ENCODE measurements at places on chromosomes 12 and 14. TPM values are rescaled to one million over a fixed set of nuclear protein-coding genes. Genes with fewer than 3 reads are reported as not detected.
A peak's percentile ranks its signal among the peaks of the same experiment; 100 is the strongest.

The CLEC1B gene
- not detected for polyA plus RNA-seq

DNA sequence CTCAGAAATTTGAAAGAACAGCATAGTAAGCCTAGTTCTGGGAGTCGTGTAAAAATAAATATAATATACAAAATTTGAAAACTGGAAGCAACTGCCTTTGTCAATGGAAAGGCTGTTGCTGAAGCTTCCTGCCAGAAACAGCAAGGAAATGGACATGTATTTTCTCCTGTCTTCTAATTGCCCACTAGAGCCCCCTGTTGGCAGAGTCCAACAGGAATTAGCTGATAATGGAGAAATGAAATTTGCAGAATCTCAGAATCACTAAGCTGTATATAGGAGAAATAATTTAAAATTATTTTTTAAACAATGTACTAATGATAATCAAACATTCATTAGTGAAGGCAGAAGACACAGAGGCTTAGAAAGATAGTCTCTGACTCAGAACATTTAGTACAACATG, 414.8 kb downstream of the SLC6A15 start:
- no peak overlapping the region for H3K4me3 ChIP-seq
- H3K4me1 ChIP-seq, result no peaks in the 10 kb centered on the region
- no peaks in the 10 kb centered on the region for H3K36me3 ChIP-seq

DNA sequence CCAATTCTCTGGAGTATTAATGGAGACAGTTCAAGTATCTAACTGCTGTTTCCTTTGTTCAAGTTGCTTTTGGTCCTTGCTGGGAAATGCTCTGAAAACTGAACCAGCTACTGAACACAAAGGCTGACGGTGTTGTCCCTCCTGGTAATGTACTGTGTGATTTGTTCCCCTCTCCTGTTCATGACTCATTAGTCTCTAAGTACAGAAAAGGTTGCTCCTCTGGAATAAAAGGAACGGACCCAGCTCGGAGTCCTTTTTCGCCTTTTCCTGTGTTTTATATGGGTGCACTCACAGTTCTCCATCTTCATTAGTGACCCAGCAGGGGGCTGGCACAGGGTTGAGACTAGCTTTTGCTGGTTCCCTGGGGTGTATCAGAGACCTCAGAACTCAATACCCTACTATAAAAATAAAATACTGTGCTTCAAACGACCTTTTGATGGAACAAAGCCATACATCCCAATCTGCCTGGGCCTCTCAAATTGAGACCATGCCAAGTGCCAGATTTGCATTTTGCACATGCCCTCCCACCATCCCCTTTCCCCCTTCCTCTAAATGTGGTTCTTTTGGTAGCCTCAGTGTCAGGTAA, 269.7 kb downstream of the RAD51B start:
- no peaks in the 10 kb centered on the region for H3K27me3 ChIP-seq
- H3K4me1 ChIP-seq, result peaks cover 2% of the 10 kb centered on the region
- peak; percentile 65 for DNase-seq
- no peak overlapping the region for H3K27ac ChIP-seq

DNA sequence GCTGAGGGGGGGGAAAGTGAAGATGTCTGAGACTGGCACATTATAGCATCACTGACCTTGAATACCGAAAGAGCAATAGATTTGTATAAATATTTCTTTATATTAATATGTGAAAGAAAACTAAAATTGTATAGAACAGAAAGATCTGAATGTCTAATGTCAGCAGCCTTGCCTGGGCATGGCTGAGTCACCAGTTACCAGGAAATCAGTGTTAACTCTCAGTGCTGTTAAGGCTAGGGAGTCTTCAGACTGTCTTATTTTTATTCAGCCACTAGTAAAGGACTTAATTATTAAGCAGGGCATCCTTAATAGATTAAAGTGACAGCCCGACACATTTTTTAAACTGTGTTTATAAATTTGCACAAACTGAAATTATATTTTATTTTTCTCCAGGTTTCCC, 122.9 kb upstream of the AEBP2 start:
- no peak for DNase-seq
- H3K27me3 ChIP-seq, result no peaks in the 10 kb centered on the region
- no peak overlapping the region for H3K27ac ChIP-seq
- H3K4me1 ChIP-seq, result no peaks in the 10 kb centered on the region

The CYP27B1 gene
- 0.33 TPM for polyA plus RNA-seq

GRCh38 chr14:20613094-20614037, 22.2 kb upstream of the RNASE12 start:
- peak; percentile 89 for DNase-seq
- H3K27me3 ChIP-seq, result no peaks in the 10 kb centered on the region
- H3K36me3 ChIP-seq, result no peaks in the 10 kb centered on the region
- peak overlapping the region; percentile 78 for H3K27ac ChIP-seq
- H3K4me3 ChIP-seq, result peak overlapping the region; percentile 84

- H3K27ac ChIP-seq, result no peak overlapping the region
- H3K36me3 ChIP-seq, result no peaks in the 10 kb centered on the region
- no peak for DNase-seq
- no peaks in the 10 kb centered on the region for H3K27me3 ChIP-seq
These were observed 150.4 kb downstream of the CALM1 start for GRCh38 chr14:90547250-90547649.

DNA sequence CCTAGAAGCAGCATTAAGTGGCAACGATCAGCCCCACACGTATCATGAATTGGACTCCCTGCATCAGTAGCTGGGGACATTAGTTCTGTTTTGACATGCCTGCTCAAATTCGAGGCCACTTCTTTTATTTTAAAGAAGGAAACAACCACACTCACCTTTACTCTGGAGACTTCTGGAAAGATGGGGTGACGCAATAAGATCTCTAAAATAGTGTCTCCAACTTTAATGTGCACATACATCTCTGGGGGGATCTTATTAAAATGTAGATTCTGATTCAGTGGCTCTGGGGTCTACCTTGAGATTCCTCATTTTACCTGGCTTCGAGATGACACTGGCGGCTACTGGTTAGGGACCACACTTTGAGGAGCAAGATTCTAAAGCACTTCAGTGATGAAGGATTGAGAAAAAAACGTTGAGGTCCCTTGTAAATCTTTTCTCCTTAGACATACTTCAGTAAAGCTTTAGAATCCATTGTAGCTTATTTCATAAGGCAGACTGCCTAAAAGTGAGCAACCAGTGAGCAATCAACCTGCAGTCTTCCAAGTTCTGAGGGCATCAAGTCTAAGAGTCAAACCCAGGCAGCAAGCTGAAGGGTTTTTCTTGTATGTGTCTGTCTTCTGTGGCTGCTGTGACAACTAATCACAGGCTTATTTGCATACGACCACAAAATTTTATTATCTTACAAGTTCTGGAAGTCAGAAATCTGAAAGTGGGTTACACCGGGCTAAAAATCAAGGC, 718.6 kb upstream of the TBX3 start:
- no peaks in the 10 kb centered on the region for H3K4me1 ChIP-seq
- no peaks in the 10 kb centered on the region for H3K36me3 ChIP-seq
- H3K4me3 ChIP-seq, result no peak overlapping the region
- H3K27ac ChIP-seq, result no peak overlapping the region

DNA sequence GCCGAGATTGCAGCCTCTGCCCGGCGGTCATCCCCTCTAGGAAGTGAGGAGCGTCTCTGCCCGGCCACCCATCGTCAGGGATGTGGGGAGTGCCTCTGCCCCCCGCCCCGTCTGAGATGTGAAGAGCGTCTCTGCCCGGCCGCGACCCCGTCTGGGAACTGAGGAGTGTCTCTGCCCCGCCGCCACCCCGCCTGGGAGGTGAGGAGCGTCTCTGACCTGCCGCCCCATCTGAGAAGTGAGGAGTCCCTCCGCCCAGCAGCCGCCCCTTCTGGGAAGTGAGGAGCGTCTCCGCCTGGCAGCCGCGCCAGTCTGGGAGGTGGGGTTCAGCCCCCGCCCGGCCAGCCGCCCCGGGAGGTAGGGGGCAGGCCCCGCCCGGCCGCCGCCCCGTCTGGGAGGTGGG, 544.0 kb downstream of the CCER1 start:
- no peaks in the 10 kb centered on the region for H3K27me3 ChIP-seq
- no peak overlapping the region for H3K4me3 ChIP-seq
- H3K27ac ChIP-seq, result no peak overlapping the region
- DNase-seq, result no peak
- no peaks in the 10 kb centered on the region for H3K36me3 ChIP-seq

- peaks cover 30% of the 10 kb centered on the region for H3K4me1 ChIP-seq
- H3K27me3 ChIP-seq, result no peaks in the 10 kb centered on the region
- H3K4me3 ChIP-seq, result no peak overlapping the region
These were observed 16.0 kb upstream of the RIC8B start for GRCh38 chr12:106758349-106759110.

- no peak for DNase-seq
- H3K4me1 ChIP-seq, result no peaks in the 10 kb centered on the region
- no peak overlapping the region for H3K4me3 ChIP-seq
- H3K27ac ChIP-seq, result no peak overlapping the region
- no peaks in the 10 kb centered on the region for H3K27me3 ChIP-seq
These were observed 285.5 kb upstream of the SFSWAP start for GRCh38 chr12:131425112-131426075.

GRCh38 chr12:91320999-91321398, 138.4 kb upstream of the DCN start:
- no peaks in the 10 kb centered on the region for H3K27me3 ChIP-seq
- H3K27ac ChIP-seq, result no peak overlapping the region
- no peaks in the 10 kb centered on the region for H3K36me3 ChIP-seq
- no peak for DNase-seq

GRCh38 chr12:13386323-13387039, 190.0 kb downstream of the EMP1 start:
- H3K27me3 ChIP-seq, result peaks cover 27% of the 10 kb centered on the region
- no peaks in the 10 kb centered on the region for H3K4me1 ChIP-seq
- H3K36me3 ChIP-seq, result no peaks in the 10 kb centered on the region
- no peak overlapping the region for H3K27ac ChIP-seq
- no peak for DNase-seq
- no peak overlapping the region for H3K4me3 ChIP-seq

The RTL1 gene
- 0.02 TPM for polyA plus RNA-seq

The MGP gene
- not detected for polyA plus RNA-seq

The CFAP54 gene
- polyA plus RNA-seq, result 2.0 TPM

DNA sequence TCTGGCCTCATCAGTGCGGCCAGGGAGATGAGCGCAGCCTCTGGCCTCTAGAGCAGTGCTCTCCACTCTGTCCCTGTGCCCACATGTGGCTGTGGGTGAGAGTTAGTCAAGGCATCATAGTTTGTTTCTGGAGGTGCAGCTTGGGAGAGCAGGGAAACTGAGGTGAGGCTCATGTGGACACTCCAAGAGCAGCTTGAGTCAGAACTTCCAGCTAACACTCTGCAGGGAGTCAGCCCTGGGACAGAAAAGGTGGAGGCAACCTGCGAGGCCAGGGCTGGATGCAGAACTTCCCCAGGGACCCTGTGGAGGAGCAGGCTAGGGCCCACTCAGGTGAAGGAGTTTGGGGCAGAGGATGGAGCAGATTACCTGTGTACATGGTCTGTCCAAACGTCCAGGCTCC, 10.8 kb downstream of the ISCA2 start:
- peaks cover 5% of the 10 kb centered on the region for H3K4me1 ChIP-seq
- no peaks in the 10 kb centered on the region for H3K27me3 ChIP-seq
- H3K27ac ChIP-seq, result no peak overlapping the region
- no peak for DNase-seq
- no peaks in the 10 kb centered on the region for H3K36me3 ChIP-seq
- no peak overlapping the region for H3K4me3 ChIP-seq

DNA sequence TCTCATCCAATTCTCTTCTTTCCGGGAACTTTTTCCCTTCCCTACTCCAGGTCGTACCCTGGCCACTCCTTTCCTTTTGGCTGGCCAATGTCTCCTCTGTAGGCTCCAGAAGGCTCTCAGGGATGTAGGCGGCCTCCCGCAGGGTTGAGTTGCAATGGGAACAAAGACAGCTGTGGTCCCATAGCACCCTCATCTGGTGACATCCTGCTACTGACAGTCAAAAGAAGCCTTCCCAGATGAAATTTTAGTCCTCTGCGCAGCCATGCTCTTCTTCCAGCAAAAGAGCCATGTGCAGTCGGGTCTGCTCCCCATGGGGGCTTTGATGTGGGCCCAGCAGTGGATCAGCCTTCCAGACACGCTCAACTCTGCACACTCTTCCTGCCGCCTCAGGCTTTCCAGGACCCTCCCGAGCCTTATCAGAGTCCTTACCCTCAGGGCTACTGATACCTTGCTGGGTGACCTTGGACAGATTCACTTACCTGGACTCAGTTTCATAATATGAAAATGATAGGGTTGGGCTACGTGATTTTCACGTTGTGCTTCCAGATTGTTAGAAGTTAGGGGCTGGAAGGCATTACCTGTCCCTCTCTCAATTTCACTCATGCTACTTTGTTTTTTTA, 5.5 kb upstream of the CELA1 start:
- H3K4me3 ChIP-seq, result no peak overlapping the region
- no peaks in the 10 kb centered on the region for H3K4me1 ChIP-seq
- DNase-seq, result peak; percentile 71
- no peaks in the 10 kb centered on the region for H3K36me3 ChIP-seq
- H3K27ac ChIP-seq, result no peak overlapping the region

The ACOT6 gene
- polyA plus RNA-seq, result 0.59 TPM

DNA sequence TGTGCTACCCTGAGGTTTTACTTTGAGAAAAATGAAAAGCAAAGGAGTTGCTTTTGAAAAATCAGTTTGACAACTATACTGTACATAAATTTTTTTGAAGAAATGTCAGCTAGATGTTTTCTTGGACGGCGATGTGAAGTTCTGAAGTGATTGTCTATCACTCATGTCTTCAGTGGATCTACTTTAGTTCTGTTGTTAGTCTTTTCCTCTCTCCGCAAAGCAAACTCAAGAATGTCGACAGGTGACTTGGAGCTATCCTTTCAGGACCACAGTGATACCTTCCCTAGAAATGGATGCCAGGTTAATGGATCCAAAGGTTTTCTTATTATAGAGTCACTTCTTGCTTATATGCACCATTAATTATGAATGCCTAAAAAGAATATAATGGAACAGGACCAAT, 1.2 kb downstream of the PTPRO start:
- peaks cover 66% of the 10 kb centered on the region for H3K27me3 ChIP-seq
- no peak overlapping the region for H3K4me3 ChIP-seq
- H3K27ac ChIP-seq, result no peak overlapping the region
- H3K36me3 ChIP-seq, result no peaks in the 10 kb centered on the region

GRCh38 chr14:59333668-59334067, 131.5 kb downstream of the GPR135 start:
- no peaks in the 10 kb centered on the region for H3K27me3 ChIP-seq
- H3K4me3 ChIP-seq, result no peak overlapping the region
- peaks cover 10% of the 10 kb centered on the region for H3K36me3 ChIP-seq
- H3K4me1 ChIP-seq, result peaks cover 38% of the 10 kb centered on the region

GRCh38 chr14:73746520-73747378, 32.6 kb upstream of the PNMA1 start:
- H3K4me1 ChIP-seq, result peaks cover 46% of the 10 kb centered on the region
- no peak for DNase-seq
- H3K4me3 ChIP-seq, result no peak overlapping the region
- H3K36me3 ChIP-seq, result no peaks in the 10 kb centered on the region
- H3K27me3 ChIP-seq, result no peaks in the 10 kb centered on the region

DNA sequence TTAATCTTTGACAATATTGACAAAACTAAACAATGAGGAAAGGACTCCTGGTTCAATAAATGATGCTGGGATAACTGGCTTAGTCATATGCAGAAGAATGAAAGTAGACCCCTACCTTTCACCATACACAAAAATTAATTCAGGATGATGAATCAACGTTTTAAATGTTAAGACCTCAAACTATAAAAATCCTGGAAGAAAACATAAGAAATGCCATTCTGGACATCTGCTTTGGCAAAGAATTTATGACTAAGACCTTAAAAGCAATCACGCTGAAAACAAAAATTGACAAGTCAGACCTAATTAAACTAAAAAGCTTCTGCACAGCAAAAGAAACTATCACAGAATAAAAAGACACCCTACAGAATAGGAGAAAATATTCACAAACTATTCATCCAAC, 97.4 kb downstream of the LMNTD1 start:
- no peaks in the 10 kb centered on the region for H3K36me3 ChIP-seq
- no peaks in the 10 kb centered on the region for H3K27me3 ChIP-seq
- no peak overlapping the region for H3K4me3 ChIP-seq
- no peak overlapping the region for H3K27ac ChIP-seq
- no peaks in the 10 kb centered on the region for H3K4me1 ChIP-seq
- DNase-seq, result no peak

The ADCY4 gene
- polyA plus RNA-seq, result not detected

All from cardiac muscle cell (in vitro differentiated cells and primary cell).